ENCODE measurements at places on chromosomes 1 and 21.

DNA sequence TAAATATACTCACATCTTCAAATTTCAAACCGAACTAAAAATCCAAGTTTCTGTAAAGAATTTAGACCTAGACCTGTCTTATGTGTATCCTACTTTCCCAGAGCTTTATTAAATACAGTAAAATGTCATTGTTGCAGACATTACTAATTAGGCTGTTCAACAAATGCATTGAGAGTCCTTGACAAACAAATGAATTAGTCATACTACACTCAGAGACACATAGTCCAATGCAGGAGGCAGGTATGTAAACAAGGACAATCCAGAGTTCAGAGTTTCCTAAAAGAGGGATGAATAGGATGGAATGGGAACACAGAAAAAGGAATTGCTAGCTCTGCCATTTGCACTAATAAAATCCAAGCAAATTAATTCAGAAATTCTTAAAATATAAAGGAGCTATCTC lies 1.6 kb upstream of the EGLN1 start:
- DNase-seq: no peak

GRCh38 chr1:226433341-226433720 lies 25.4 kb upstream of the PARP1 start:
- DNase-seq: no peak

DNA sequence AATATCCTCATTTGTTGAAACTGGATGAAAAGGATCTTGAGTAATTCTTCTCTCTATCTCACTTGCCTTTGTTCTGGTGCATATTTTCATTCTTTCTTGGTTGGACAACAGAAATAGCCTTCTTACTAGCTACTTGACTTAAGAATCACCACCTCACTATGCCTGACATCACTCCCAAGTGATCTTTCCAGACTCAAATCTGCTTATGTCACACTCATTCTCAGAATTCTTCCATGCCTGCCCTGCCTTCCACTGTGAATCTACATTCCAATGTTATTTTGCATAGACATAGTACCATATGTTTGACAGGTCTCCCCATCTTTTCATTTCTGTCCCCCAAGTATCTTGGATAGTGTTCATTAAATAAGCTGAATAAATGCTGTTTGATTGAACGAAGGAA lies 78.5 kb upstream of the DPYD start:
- no peak for DNase-seq

DNA sequence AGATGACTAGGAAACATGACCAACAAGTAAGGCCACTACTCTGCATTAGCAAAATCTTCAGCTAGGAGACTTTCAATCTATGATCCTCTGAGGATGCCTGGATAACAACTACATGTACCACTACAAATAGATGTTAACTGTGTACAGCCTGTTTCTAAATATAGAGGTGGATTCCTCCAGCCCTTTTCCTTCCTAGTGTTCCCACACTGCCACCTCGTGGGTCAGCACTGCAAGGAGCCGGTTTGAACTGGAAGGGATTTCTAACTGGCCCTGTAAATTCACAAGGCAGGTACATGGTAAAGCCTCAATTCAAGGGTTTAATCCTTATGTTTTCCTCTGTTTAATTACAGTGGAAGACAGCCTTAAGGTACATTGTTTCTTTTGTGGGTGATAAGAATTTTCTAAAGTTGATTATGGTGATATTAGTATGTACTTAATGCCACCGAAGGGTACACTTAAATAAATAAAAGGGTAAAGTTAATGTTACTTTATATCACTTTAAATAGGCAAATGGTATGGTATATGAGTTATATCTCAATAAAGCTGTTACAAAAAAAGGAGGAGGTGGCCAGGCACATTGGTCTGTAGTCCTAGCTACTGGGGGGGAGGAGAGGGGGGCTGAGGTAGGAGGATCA lies 14.4 kb downstream of the SMYD3 start:
- DNase-seq: no peak

- DNase-seq: no peak
These were observed 8.5 kb downstream of the WNT2B start for GRCh38 chr1:112517231-112517630.

DNA sequence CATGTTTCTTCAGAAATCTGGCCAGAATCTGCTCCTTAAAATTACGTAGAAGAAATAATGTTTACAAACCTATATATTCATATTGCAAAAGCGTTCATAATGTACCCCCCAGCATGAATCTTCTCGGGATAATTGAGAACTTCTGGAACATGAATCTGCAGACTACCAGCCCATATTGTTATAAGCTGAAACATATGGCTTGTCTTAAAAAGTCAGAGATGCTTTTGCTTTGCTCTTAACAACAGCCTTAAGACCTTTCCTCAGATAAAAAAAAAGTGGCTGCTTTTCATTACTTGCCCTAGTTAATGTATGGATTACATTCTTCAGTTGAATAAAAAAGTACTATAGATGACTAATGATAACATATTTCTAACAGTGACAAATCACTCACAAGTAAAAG lies 15.0 kb upstream of the ZZZ3 start:
- no peak for DNase-seq

GRCh38 chr1:177934927-177935326 lies 34.9 kb downstream of the SEC16B start:
- no peak for DNase-seq

DNA sequence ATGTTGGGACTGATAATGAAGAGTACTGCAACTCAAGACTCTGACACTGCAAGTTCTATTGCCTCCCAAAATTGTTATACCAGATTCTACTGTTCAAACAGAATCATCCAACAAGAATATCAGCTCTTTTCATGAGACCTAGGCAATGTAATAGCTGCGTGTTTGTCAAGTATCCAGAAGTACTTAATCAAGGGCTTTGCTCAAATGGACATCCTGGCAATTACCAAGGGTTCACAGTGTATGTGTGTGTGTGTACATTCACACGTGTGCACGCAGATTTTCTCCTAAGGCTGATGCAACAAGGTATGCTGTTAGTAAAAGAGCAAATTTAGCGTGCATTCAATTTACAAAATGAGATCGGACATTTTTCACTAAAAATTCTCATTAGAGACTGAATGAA lies 174.6 kb downstream of the GABPA start:
- no peak for DNase-seq

DNA sequence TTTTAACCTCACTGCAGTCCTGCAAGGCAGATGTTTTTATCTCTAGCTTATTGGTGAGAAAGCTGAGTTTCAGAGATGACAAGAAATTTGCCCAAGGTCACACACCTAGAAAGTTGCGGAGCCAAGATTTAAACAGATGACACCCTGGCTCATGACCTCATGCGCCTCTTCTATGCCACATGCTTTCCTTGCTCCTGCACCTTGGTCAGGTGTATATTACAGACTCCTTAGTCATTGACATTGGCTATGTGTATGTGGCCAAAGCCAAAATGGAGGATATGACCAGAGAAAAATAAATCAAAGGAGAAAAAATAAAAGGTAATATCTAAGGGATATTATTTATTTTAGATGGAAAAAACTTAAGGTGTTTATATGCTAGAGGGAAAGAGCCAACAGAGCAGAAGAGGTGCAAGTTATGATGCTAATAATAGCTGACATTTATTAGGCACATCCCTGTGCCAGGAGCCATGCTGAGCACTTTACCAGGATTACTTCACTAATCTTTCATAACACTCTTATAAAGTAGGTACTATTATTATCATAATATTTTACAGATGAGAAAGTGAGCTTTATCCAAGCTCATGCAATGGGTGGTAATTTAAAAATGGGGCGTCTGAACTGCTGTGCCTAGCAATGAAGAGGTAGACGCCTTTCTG lies 13.8 kb upstream of the MYOC start:
- no peak for DNase-seq

DNA sequence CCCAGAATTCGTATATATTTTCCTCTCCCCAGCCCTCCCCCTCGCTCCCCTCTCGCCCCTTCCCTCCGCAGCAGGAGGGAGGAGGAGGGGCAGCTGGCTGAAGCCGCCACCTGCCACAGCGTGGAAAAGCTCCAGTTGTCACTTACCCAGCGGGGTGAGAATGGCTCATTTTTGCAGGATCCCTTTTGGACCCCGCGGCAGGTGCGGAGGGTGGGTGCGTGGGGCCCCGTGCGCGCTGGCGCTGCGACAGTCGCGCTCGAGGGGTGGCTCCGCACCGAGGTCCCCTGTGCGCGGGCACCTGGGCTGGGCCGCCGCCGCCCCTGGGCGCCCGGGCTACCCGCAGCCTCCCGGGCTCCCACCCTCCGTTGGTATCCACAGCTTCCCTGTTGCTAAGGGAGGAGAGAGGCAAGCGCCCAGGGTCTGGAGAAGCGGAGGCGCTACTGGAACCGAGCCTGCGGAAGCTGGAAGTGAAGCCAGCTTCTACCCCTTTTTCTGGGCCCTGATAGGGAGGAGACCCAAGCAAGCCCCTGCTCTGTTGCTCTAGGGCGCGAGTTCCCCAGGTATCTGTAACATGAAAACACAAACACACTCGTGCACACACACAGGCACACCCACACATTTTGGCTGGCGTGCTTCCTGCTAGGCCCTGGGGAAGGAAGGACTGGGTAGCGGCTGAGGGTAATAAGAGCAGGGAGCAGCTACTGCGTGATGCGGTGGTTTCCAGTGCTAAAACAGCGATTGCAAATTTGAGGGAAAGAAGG lies at the start of gene ERICH3:
TSS of gene ERICH3 (minus strand) at position 442 of the 761 bp plus-strand sequence. CDS start at position 169, 273 bp downstream.
- DNase-seq: no peak

- DNase-seq: no peak
These were observed 90.2 kb downstream of the TGFBR3 start for GRCh38 chr1:91795591-91796389.

- DNase-seq: no peak
These were observed 173.2 kb downstream of the SMYD3 start for GRCh38 chr1:246333855-246334254.

DNA sequence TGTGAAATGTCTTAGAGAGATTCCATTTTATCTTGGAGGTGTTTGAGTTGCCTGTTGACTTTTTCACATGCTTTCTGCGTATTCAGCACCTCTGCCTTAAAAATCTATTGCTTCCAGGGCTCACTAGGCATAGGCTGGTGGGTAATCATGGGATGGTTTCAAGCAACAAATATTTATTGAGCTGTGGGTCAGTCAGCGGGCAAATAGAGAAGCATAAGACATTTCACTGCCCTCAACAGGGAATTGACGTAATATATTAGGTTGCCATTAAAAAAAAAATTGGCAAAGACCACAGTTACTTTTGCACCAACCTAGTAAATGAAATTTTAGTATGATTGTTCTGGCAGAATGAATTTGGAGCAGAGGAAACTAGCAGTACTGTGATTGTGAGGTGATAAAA lies 44.3 kb upstream of the NBL1 start:
- no peak for DNase-seq

DNA sequence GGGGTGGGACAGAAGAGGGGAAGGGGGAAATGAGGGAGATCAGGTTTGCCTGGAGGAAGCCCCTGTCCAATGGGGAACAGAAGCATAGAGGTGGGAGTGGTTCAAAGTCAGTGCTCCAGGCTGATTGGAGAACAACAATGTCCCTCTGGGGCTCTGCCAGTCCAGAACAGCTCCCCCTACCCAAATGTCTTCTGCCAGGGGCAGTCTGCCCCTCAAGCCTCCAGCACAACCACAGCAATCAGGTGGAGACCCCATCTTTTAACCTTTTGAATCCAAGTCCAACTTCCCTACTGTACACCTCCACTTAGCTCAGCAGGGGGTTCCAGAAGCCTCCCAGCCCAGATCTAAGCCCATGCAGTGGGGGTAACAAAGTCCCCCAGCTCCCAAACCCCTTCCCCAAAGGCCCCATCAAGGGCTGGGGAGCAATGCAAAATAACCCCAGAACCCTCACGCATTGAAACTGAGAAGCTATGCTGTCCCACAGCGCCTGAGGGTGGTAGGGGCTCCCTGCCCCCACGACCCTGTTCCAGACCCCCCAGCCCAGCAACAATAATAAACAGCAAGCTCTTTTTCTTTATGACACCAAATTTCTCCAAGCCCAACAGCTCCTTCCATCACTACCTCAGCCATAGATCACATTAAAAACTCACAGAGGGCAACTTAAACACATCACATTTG lies 3.3 kb downstream of the AHDC1 start:
- DNase-seq: no peak

- no peak for DNase-seq
These were observed 6.6 kb upstream of the PRCC start for GRCh38 chr1:156760796-156761104.

GRCh38 chr1:109650609-109651008 lies 5.3 kb upstream of the GSTM4 start:
- DNase-seq: no peak

- DNase-seq: no peak
These were observed 3.1 kb downstream of the EVA1B start for GRCh38 chr1:36320291-36320761.

GRCh38 chr21:39681257-39681656 lies 63.7 kb upstream of the IGSF5 start:
- no peak for DNase-seq

- peak; percentile 9 for DNase-seq
These were observed 133.4 kb downstream of the PLPPR5 start for GRCh38 chr1:98870959-98871903.

GRCh38 chr1:25913206-25913605 lies 7.0 kb upstream of the STMN1 start:
- DNase-seq: no peak

DNA sequence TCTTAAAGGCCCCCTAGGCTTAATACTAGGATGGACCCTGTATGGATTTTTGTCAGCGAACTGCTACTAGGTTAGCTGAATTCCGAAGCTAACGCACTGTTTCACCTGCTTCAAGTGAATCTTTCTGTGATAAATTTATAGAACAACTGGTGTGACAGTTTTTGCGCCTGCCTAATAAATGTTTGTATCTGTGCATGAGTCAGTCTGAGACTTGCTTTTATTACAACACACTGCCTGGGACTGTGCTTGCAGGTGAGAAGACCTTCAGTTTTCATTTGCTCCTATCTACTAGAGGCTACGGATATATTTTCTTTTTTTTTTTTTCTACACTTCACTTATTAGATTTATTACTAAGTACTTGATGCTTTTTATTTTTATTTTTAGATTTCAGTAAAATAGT lies 420.9 kb downstream of the SMYD3 start:
- DNase-seq: no peak

DNA sequence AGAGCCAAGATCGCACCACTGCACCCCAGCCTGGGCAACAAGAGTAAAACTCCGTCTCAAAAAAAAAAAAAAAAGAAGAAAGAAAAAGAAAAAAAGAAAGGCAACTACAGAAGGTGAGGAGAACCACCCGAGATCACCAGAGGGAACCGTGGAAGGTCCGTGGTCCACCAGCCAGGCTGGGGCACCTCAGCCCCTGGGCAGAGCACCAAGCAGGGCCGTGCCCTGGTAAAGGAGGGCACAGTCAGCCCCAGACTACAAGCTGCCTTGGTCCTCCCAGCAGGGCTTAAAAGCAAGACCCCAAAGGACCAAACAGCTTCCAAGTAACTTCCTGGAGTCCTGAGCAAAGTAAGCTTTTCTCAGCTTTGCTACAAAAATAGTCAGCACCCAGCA lies 8.8 kb upstream of the SAMD11 start:
- no peak for DNase-seq

GRCh38 chr1:205014783-205015182 lies 28.2 kb upstream of the CNTN2 start:
- no peak for DNase-seq

- no peak for DNase-seq
These were observed 10.0 kb downstream of the FAAP20 start for GRCh38 chr1:2184531-2184930.

- no peak for DNase-seq
These were observed 370.6 kb downstream of the PTPRC start for GRCh38 chr1:199009447-199009846.

GRCh38 chr1:51623025-51623424 lies 6.1 kb downstream of the OSBPL9 start:
- DNase-seq: no peak

Measured in activated CD8-positive, alpha-beta memory T cell treated with anti-CD3 and anti-CD28 coated beads for 1 hour (primary cell).